Skin of body (tissue), 3 donors: ENCODE measurements at places on chromosomes 12 and 14. TPM values are rescaled to one million over a fixed set of nuclear protein-coding genes. Genes with fewer than 3 reads are reported as not detected.

DNA sequence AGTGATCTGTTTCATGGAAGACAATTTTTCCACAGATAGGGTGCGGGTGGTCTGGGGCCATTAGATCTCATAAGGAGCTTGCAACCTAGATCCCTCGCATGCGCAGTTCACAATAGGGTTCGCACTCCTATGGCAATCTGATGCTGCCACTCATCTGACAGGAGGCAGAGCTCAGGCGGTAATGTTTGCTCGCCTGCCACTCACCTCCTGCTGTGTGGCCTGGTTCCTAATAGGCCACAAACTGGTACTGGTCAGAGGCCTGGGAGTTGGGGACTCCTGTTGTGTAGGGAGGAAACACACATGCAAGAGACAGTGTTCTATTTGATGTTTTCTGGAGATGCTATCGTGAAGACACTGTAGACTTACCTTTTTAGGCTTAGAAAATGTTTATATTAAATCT, 77.0 kb upstream of the FGD4 start:
- DNase-seq = no peak

GRCh38 chr12:636632-637031, 26.6 kb downstream of the NINJ2 start:
- DNase-seq = no peak

- DNase-seq = no peak
Measured at GRCh38 chr12:93203361-93203760, 174.4 kb upstream of the NUDT4 start.

DNA sequence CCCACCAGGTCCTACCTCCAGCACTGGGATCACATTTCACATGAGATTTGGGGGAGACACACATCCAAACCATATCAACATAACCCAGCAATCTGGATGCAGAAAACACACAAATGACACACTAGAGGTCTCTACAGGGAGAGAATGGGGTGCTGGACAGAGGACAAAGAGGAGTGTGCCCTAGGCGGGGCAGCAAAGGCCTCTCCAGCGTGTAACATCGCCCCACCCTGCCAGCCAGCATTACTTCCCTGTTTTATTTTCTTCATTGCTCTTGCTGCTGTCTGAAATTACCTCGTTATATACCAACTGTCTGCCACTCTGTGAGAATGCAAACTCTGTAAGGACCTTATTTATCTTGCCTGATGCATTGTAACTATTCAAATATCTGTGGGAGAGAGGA, 61.1 kb downstream of the RIMBP2 start:
- no peak for DNase-seq

DNA sequence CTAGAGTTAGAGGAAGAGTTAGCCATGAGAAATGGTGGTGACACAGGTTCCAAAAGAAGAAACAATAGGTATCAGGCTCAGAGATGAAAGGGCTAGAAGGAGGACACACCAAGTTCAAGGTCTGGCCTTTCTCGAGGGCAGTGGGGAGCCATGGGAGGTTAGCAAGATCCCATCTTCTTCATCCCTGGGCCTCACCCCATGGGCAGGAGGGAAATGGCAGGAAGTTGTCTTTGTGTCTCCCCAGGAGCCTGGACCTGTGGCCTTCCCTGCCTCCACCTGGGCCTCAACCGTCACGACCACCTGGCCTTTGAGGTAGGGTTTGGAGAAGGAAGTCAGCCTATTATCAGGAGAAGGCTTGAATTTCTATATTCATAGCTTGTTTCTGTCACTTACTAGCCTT, 5.8 kb upstream of the AQP2 start:
- DNase-seq = no peak

DNA sequence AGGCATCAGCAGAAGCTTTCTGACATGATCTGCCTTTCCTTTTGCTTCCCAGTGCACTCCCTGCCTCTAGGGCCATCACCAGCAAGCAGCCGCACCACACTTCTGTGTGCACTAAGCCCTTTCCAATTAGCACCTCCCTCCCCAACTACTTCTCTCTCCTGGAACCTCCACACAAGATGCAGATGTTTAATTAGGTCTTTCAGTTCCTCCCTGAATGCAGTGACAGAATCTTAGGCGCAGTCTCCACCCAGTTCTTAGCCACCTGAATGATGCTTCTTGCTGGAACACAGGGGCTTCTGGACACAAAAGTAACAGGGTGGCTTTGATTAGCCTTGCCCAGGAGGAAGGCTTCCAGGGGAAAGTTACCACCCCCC, 32.9 kb downstream of the NIN start:
- no peak for DNase-seq

- no peak for DNase-seq
Measured at GRCh38 chr14:48384821-48385220, 709.4 kb upstream of the MDGA2 start.

DNA sequence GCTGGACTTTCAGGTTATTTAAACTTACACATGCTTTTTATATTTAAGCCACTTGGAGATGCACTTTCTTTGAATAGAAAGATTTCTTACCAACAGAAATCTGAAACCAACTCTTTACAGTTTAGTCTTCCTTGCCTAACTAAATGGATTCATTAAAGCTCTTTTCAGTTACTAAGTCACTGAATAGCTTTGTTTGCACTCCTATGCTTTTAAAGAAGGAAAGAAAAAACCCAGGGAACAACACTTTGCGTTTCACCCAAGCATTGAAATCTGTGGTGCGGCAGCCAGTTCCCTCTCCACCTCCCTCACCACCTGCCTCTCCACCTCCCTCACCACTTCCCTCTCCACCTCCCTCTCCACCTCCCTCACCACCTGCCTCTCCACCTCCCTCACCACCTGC, 70.3 kb downstream of the RIMBP2 start:
- DNase-seq = no peak

DNA sequence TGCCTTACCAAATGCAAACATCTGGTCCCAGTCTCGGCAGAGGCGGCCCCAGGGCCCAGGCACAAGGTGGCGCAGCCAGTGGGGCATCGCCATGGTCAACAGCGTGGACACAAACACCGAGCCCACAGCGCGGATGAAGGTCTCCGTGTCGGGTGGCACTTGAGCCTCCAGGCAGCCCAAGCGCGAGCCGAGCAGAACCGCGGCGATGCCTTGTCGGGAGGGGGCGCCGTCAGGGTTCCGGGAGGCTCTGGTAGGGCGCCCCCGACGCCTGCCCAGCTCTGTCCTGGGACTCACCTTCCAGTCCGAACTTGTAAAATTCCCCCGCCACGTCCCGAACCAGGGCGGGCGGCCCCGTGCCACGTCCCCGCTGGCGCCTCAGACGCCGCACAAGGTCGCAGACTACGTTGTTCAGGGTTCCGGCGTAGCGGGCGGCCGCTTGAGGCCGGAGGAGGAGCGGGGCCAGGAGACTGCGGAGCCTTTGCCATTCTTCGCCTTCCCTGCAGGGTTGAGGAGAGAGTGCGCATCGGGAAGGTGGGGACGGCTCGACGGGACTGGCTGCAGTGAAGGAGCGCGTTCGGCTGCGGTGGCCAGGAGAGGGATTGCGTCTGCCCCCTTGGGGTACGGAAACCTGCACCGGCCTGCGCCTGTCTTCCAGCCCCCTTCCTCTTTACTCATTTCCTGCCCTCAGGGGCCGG, 1.7 kb downstream of the CYP27B1 start:
- no peak for DNase-seq

The RD3L gene
- not detected for total RNA-seq

The FAR2 gene
- 30.7 TPM for total RNA-seq

The CGRRF1 gene
- 10.7 TPM for total RNA-seq

The SLC7A7 gene
- total RNA-seq = 6.8 TPM

The RNASE1 gene
- total RNA-seq = 148 TPM

The SERPINA12 gene
- total RNA-seq = 16.9 TPM

The ACRBP gene
- 0.99 TPM for total RNA-seq

The AMHR2 gene
- total RNA-seq = not detected

The STON2 gene
- 28.7 TPM for total RNA-seq
